Transverse colon (tissue), 4 donors: ENCODE measurements at places on chromosomes 4 and X.
A peak's percentile ranks its signal among the peaks of the same experiment; 100 is the strongest.

- DNase-seq, result no peak
Observed at GRCh38 chrX:46941341-46941740, 29.1 kb downstream of the JADE3 start.

GRCh38 chrX:55107911-55108310 is 19.1 kb downstream of the PAGE2 start:
- no peak for DNase-seq

DNA sequence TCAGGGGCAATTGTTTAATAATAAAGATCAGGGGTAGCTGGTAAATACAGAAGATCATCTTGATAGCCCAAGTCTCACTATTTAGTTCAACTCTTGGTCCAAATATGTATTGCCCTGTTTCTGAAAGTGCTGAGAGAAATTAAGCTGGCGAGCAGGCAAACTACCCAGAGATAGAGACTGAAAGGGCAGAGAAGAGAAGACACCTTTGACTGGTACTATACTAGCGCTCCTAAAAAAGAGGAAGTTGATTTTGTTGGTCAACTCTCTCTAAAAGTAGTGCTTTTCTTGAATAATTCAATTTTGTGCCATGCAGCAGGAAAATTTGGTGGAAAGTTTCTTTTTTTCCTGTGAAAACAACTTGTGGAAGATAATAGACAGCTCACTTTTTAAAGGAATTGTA is 64.0 kb downstream of the IGSF1 start:
- no peak for DNase-seq

DNA sequence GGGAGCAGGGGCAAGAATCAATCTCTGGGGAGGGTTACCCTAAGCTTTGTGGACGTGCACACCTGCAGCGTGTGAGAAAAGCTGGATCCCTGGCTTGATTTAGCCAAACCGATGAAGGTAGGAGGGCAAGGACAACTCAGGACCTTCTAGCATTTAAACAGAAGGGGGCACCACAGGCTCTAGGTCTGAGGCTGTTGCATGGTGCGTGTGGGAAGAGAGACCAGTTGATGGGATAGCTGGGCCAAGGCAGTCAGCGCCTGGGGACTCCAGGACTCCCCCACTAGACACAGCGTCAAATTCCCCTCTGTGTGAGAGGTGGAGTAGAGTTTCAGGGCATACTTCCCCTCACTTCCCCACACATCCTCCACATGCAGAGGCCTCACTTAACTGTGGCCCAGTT is 4.3 kb downstream of the GABRQ start:
- no peak for DNase-seq

GRCh38 chr4:89889289-89889688 is 5.4 kb upstream of the MMRN1 start:
- no peak for DNase-seq

DNA sequence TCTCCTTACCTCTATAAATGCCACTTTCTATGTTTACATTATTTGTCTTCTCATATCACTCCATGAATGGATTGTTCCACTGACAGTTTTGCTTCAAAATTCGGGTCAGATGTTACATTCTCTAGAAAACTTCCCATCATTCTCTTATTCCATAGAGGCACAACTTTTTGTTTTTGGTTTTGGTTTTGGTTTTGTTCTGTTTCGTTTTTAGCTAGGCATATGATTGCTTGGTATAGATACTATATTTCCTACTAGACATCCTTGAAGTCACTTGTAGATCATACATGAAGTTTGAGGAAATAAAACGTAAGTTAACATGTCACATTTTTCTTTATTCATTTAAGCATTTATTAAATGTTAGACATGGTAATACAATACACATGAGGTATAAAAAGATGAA is 961.0 kb downstream of the PCDH18 start:
- no peak for DNase-seq

DNA sequence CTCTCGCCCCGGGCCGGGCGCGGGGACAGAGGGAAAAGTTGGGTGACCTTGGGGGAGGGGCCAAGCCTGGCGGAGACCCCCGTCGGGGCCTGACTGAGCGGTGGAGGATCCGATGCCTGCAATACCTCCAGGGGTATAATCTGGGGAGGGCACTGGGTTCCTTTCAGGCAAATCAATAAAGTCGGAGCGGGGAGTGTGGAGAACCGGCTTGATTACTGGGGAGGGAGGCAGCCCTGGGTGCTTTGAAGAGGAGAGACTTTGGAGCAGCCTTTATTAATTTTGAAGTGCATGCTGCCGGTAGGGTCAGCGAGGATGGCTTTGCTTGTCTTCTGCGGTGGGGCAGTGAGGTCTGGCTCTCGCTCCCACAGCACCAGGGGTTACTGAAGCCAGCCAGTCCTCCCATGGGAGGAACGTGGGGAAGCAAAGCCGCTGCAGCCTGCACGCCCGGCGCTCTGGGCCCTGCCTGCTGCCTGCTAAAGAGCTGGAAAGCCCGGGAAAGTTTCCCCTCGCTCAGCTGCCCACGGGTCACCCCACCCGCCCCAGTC is 403 bp upstream of the LGI2 start:
- peak; percentile 14 for DNase-seq

GRCh38 chrX:40260146-40260747 is 162.5 kb upstream of the BCOR start:
- no peak for DNase-seq

GRCh38 chr4:138408758-138409157 is 166.6 kb upstream of the SLC7A11 start:
- no peak for DNase-seq
